Psoas muscle (tissue), 8 donors: ENCODE measurements at places on chromosomes 11 and 22. TPM values are rescaled to one million over a fixed set of nuclear protein-coding genes. Genes with fewer than 3 reads are reported as not detected.

PRG3 gene
- polyA plus RNA-seq, result not detected

STX3 gene
- polyA plus RNA-seq, result 3.8 TPM

MMP12 gene
- polyA plus RNA-seq, result not detected

SMC1B gene
- not detected for polyA plus RNA-seq

KRTAP5-2 gene
- not detected for polyA plus RNA-seq

GRCh38 chr11:96065379-96065778 is 141.5 kb upstream of the MTMR2 start:
- DNase-seq, result no peak

GRCh38 chr11:110797453-110797852 is 85.2 kb upstream of the ARHGAP20 start:
- no peak for DNase-seq

DNA sequence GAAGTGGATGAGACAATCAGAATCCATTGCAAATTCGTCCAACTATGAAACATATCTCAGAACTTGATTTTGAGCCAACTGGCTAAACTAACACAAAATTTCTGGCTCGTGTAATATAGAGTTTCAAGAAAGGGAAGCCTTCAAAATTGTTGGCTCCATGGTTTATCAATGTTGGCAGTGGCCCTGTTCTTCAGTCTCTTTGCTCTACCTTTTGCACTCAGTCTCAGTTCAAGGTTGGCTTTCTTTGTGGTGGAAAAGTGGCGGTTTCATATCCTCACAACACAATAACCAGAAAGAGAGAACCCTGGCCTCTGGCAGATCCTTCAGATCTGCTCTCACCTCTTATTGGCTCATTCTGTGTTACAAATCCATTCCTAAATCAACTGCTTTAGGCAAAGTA is 473.8 kb upstream of the API5 start:
- no peak for DNase-seq

GRCh38 chr11:85620256-85620655 is 6.9 kb downstream of the DLG2 start:
- no peak for DNase-seq

- DNase-seq, result no peak
Observed at GRCh38 chr11:31651822-31652221, 142.3 kb downstream of the ELP4 start.

- DNase-seq, result no peak
Observed at GRCh38 chr11:12815931-12816494, 141.8 kb downstream of the TEAD1 start.

- no peak for DNase-seq
Observed at GRCh38 chr11:47225552-47226400, 11.0 kb downstream of the DDB2 start.

- DNase-seq, result peak; percentile 45
Observed at GRCh38 chr11:789943-790342, at the start of gene CEND1. CEND1 (minus strand) TSS chr11:790090; CDS start chr11:788576, 1,514 bp downstream.

- DNase-seq, result no peak
Observed at GRCh38 chr22:36349726-36350125, 38.0 kb downstream of the MYH9 start.

DNA sequence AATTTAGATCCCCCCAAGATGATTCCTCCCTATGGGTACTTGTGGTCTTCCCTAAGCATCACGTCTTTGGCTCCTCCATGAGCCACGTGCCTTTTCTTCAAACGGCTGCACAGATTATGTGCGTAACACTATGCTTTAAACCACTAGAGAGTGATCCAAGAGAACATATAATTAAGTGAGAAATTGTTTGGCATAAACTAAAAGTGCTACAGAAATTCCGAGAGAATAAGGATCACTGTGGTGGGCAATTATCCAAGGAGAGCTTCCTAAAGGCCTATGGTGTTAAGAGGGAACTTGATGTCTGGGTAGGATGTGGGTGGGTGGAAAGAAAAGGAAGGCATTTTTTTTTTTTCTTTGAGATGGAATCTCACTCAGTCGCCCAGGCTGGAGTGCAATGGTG is 110.9 kb downstream of the MAML2 start:
- DNase-seq, result no peak
